ENCODE measurements at places on chromosomes 11 and 22. TPM values are rescaled to one million over a fixed set of nuclear protein-coding genes. Genes with fewer than 3 reads are reported as not detected.

SHANK2 gene
- total RNA-seq, result 0.52 TPM

MFRP gene
- not detected for total RNA-seq

DKK3 gene
- total RNA-seq, result 0.33 TPM

KRTAP5-1 gene
- not detected for total RNA-seq

MAPK8IP2 gene
- total RNA-seq, result 2.5 TPM

KRTAP5-8 gene
- total RNA-seq, result not detected

ACR gene
- total RNA-seq, result not detected

DNA sequence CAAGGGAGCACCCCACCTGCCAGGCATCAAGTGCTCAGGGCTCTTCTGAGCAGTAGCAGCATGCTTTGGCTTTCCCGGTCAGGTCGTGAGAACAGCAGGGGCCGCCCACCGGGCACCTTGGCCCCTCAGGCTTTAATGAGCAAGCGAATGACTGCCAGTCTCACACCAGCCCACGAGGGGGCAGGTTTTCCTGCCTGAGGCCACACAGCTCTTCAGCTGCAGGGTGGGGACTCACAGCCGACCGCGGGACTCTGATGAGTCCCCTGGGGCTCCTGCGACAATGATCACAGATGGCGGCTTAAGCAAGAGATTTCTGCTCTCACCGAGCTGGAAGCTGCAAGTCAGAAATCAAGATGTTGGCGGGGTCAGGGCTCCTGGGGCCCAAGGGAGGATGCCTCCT, 14.3 kb upstream of the FGF19 start:
- DNase-seq, result no peak

DNA sequence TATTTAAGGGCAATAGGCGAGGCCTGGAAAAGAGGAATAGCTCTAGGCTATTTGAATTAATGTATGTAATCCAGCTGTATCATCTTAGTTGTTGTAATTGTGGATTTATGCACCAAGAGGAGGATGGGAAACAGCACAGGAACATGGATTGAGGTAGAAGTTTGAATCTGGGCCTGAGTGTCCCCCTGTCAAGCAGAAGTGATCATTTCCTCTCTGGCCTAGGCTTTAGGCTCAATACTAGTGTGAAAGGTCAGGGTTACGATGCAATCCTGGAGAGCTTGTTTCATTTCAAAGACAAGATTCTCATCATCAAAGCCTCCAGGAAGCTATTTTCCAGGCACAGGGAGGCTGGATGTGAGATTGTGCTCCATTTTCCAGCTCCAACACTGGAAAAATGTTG, 77.9 kb upstream of the HSD17B12 start:
- no peak for DNase-seq

GRCh38 chr22:26789951-26790350, 132.6 kb downstream of the MIAT start:
- no peak for DNase-seq

DNA sequence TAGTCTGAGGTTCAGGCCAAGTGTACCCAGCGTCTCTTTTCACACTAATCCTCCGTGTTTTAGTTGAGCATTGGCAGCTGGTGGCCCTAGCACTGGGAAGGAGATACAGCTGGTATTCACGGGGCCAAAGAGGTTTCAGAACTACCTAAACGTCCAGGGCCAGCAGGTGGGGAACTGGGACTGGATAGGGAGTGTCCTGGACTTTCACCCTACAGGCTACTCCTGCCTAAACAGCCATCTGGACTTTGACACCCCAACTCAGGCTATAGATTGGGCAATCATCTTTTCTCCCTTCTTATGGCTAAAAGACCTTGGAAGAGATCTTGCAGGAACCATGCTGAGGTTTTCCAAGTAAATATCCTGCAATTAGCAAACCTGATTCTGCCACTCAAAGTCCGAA, 2.8 kb downstream of the SPON1 start:
- no peak for DNase-seq

- no peak for DNase-seq
These were observed 13.5 kb upstream of the TMA7B start for GRCh38 chr22:39946503-39947219.

DNA sequence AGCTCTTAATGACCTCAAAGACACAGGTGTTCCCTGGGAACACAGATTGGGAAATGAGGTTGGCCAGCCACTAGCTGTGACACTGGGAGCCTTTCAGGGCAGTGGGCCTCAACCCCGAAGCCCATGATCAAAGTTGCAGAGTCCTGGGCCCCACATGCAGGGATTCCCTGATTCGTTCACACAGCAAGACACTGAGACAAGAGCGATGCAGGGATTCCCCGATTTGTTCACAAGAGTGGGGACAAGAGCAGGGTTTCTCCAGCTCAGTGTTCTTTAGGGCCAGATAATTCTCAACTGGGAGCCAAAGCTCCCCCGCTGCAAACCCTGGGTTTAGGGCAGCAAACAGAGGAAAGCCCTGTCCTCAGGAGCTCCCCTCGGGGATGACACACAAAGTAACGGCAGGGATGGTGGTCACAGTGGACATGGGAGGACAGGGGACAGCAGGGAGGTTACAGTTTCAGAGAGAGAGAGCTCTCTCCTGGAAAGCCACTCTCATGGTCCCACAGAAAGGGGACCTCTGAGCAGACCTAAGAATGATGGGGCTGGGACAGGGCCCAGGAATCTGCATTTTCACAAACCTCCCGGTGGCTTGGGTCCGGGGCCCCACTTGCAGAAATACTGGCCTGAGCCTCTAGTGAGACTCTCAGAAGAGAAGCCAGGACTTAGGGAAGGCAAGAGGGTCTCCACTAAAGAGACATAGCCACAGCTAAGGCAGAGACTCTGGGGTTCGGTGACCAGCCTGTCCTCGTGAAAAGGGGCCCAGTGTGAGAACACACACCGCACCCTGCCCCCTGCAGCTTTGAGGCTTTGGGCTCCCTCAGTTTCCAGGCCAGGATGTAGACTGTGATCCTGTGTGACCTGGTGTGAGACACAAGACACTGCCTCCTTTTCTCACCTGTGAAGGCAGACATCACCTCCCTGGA, 7.4 kb upstream of the GNAZ start:
- no peak for DNase-seq

GRCh38 chr11:65185869-65186341, 4.2 kb downstream of the CAPN1 start:
- DNase-seq, result no peak

DNA sequence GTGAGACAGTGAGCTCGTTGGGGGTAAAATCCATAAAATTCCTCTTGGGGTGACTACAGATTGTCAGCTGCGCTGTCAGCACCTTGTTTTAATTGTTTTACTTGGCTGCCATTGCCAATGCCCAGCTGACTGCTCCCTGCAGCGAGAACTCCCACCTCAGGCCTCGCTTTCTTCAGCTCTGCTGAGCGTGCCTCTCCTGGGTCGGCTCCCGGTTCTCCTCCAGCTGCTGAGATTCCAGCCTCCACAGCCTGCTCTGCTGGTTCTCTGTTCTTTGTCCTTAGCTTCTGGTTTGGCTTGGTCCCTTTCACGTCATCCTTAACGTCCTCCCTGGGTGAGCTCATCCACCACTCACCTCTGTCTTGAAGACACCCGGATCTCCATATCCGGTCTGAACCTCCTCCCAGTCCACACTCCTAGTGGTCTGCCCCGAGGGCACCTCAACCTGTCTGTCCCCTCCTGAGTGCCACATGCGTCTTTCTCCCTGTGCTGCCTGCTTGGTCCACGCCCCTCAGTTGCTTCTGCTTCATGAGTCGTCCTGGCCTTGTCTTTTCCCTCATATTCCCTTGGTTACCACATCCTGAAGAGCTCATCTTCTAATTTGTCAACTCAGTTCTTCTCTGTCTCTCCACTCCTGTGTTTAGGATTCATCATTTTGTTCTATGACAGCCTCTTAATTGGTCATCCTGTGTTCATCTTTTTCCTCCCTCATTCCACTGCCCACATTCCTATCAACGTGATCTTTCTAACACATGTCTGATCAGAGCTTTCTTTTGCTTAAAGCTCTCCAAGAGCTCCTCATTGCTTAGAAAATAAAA, 35.6 kb downstream of the BMAL1 start:
- DNase-seq, result no peak

DNA sequence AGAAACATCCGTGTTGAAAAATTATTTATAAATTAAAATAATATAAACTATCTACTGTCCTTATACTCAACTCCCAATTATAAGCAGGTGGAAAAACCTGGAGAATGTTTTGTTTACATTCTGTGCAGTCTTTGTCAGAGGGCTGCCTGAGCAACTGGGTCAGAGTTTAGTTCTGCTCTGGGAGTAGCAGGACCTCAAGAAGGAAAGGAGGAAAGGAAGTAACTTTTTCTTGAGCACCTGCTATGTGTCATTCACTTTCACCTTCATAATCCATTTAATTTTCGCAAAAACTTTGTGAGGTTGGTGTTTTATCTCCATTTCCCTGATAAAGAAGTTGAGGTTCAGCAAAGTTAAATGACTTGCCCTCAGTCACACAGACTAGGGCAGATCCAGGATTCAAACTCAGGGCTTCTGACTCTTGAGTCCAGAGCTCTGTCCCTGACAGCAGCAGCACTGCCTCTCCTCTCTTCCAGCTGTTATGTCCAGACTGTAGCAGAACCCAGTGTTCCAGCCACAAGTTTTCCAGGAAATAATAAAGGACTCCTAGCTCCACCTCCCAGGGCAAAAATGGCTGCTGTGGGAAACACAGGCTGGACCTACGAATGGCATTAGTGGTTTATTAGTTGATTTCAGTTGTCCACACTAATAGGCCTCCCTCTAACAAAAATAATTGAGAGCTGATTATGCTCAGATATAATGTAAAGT, 6.4 kb downstream of the CD3E start:
- no peak for DNase-seq

DNA sequence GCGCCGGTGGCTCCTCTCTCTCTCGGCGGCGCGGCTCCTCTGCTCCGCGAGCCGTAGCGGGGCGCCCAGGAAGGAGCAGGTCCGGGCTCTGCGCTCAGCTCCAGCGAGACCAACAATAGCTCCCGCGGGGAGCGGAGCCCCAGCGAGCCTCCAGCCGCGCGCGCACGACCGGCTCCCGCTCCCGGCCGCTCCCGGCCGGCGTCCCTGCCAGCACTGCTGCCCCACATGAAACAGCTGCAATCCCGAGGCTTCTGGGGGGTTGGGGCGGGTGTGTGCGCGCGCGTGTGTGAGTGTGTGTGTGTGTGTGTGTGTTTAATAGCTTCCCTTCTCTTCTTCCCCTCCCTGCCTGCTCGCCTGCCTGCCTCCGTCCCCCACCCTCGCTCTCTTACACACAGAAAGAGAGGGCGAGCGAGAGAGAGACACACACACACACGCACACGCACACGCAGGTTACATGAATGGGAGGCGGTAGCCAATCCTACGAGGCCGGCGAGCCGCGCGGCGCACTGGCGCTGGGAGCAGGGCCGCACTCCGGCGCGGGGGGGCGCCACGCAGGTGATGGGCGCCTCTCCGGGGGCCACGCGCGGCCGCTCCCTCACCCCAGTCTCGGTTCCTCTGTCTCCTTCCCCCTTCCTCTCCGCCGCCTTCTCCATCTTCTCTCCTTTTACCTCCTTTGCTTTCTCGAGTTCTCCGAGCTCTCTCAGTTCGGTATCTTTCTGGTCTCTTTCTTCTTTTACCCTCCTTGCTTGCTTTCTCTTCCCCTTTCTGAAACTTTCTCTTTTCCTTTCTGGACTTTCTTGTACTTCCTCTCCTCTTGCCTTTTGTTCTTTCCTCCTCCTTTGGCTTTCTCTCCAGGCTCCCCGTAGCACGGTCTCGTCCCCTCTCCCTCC, at the start of gene TENM4:
Gene TENM4, minus strand, starts transcription at position 460 of the 890 bp plus-strand sequence. CDS start 371,086 bp downstream, outside the sequence.
- DNase-seq, result peak; percentile 61

DNA sequence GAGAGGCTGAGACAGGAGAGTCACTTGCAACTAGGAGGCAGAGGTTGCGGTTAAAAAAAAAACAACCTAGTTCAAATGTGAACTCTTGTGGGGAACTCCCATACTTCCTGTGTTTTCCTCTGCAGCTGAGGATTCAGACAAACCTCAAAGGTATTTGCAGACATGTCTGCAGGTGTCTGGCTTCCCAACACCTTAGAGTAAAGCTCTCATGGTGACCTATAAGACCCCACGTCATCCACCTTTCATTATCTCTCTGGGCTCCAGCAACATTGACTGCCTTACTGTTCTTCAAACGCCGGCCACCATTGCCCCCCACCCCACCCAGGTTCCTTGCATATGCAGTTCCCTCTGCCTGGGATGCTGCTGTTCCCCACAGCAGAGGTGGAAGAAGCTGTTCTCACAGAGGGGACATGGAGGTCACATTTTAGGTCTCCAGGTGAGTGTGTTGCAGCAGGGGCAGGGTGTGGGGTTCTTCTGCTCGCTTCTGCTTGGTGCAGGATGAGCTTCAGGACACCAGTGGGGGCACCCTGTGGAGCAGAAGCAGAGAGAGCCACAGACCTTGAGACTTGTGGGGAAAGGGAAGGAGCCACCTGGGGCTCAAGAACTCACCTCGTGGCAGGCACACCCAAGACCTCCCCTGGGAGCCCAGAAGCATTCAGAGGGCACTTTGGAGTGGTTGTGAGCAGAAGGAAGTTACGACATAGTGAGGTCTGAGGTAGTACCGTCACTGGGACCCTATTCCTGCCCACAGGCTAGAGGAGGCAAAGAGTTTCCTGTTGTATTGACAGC, 203.2 kb downstream of the CSNK2A3 start:
- no peak for DNase-seq

GRCh38 chr11:131816051-131816450, 445.6 kb downstream of the NTM start:
- no peak for DNase-seq

- no peak for DNase-seq
These were observed 6.1 kb upstream of the ANO1 start for GRCh38 chr11:70071996-70072395.

- no peak for DNase-seq
These were observed 124.3 kb downstream of the RCN1 start for GRCh38 chr11:32215157-32215556.

- peak; percentile 67 for DNase-seq
These were observed 82.3 kb downstream of the TRIM29 start for GRCh38 chr11:120055646-120056045.

GRCh38 chr22:32926600-32926999, 125.1 kb downstream of the TIMP3 start:
- DNase-seq, result peak; percentile 50

DNA sequence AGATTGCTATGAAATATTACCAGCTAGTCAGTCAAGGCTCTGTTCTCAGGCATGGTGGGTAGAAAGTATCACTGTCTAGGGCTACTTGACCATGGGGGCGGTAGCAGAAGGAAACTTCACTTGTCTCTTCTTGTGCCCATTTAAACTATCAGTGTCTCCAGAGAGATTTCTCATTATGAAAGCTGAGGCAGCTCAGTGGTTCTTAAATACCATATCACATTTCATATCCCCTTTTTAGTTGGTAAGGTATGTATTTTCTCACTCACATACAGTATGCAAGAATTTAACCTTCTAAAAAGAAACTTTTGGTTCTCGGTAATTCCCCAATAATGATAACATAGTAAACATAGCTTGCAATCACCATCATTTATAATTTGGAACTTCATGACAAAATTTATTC, 1180.0 kb upstream of the TENM4 start:
- DNase-seq, result no peak

- DNase-seq, result no peak
These were observed 23.3 kb downstream of the ALKBH3 start for GRCh38 chr11:43903969-43904368.

DNA sequence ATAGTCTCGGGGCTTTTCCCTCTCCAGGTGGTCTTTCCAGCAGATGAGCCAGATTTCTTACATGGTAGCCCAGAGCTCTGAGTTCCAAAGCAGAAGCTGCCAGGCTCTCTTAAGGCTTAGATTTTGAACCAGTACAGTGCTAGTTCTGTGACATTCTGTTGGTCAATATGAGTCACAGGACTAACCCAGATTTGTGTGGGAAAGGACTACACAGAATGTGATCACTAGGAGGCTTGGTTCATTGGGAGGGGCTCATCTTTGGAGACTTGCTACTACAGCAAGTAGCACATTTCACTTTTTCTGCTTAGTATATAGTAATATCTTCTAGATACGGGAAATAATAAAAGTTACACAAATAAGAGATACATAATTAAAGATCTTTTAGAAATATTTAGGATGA, 24.1 kb downstream of the RNF214 start:
- no peak for DNase-seq

Measured in MCF 10A (cell line).